Osteoblast (primary cell): ENCODE measurements at places on chromosomes 12 and 14. TPM values are rescaled to one million over a fixed set of nuclear protein-coding genes. Genes with fewer than 3 reads are reported as not detected.

GRCh38 chr14:88868558-88869159 lies 44.2 kb downstream of the TTC8 start:
- no peaks in the 10 kb centered on the region for H3K27me3 ChIP-seq
- peaks cover 28% of the 10 kb centered on the region for H3K36me3 ChIP-seq
- H3K4me3 ChIP-seq = no peak overlapping the region

DNA sequence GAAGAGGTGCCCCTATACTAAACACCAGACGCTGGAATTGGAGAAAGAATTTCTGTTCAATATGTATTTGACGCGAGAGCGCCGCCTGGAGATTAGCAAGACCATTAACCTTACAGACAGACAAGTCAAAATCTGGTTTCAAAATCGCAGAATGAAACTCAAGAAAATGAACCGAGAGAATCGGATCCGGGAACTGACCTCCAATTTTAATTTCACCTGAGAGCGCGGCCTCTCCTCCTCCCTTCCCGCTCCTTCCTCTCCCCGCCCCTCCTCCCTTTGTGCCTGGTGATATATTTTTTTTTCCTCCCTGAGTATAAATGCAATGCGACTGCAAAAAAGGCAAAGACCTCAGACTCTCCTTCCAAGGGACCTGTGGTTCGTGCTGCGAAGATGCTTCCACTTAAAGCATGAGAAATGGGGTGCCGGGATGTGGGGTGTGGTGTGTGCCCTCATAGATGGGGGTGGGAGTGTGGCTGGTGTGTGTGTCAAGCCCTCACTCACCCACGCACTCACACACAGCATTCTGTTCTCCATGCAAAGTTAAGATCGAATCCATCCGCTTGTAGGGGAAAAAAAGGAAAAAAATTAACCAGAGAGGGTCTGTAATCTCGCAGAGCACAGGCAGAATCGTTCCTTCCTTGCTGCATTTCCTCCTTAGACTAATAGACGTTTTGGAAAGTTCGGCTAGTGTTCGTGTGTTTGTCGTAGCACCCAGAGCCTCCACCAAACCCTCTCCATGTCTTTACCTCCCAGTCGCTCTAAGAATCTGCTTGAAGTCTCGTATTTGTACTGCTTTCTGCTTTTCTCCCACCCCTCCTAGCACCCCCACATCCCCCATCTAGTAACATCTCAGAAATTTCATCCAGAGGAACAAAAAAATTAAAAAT lies 4.5 kb downstream of the HOXC10 start:
- peak overlapping the region; percentile 68 for H3K4me3 ChIP-seq
- no peaks in the 10 kb centered on the region for H3K27me3 ChIP-seq
- DNase-seq = peak; percentile 92
- H3K4me1 ChIP-seq = peaks cover 58% of the 10 kb centered on the region

DNA sequence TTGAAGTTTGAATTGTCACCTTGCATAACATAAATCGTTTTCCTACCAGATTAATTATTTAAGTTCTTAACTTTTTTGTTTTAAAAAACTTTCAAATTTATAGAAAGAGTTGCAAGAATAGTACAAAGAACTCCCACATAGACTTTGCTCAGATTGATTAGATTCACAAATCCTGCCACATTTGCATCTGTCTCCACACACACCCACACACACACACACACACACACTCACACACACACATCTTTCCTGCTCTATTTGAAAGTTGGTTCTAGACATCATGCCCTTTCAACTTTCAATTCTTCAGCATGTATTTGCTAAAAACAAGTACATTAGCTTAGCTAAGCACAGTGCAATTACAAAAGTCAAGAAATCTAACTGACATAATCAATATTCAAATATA lies 184.0 kb downstream of the ITPR2 start:
- peak overlapping the region; percentile 81 for H3K27ac ChIP-seq
- H3K4me3 ChIP-seq = no peak overlapping the region
- no peak for DNase-seq

The WNT5B gene
- 59.0 and 71.0 TPM in 2 replicates for total RNA-seq

The CIROP gene
- total RNA-seq = under 0.01 TPM in 1 of 2 replicates, not detected in the other
